ENCODE measurements at places on chromosomes 6 and 20. TPM values are rescaled to one million over a fixed set of nuclear protein-coding genes. Genes with fewer than 3 reads are reported as not detected.

The CPNE5 gene
- 0.17 TPM for total RNA-seq

The OPN5 gene
- under 0.01 TPM for total RNA-seq

The CAP2 gene
- 7.3 TPM for total RNA-seq

The SLC16A10 gene
- 2.3 TPM for total RNA-seq

The C6orf52 gene
- 1.4 TPM for total RNA-seq

The GJA10 gene
- not detected for total RNA-seq

The RIPOR3 gene
- total RNA-seq, result 0.35 TPM

The OTOR gene
- total RNA-seq, result not detected

The C6orf163 gene
- total RNA-seq, result not detected

The ELOVL4 gene
- total RNA-seq, result 1.4 TPM

The SYCP2L gene
- total RNA-seq, result 0.35 TPM

The PRICKLE4 gene
- total RNA-seq, result 0.52 TPM

The COL12A1 gene
- total RNA-seq, result 44.6 TPM

The MAP7 gene
- 21.5 TPM for total RNA-seq

The DNPH1 gene
- total RNA-seq, result 81.6 TPM

The TMC2 gene
- not detected for total RNA-seq

The SALL4 gene
- total RNA-seq, result 0.15 TPM

The PNLDC1 gene
- total RNA-seq, result not detected

The BTN2A1 gene
- total RNA-seq, result 13.5 TPM

The SLC35A1 gene
- total RNA-seq, result 15.8 TPM

The PERP gene
- total RNA-seq, result 49.8 TPM

The WFDC5 gene
- not detected for total RNA-seq

The TSBP1 gene
- not detected for total RNA-seq

The RPN2 gene
- 272 TPM for total RNA-seq

The MAK gene
- 0.10 TPM for total RNA-seq

The AGER gene
- total RNA-seq, result not detected

The ERVFRD-1 gene
- total RNA-seq, result not detected

The SLC4A11 gene
- 3.8 TPM for total RNA-seq

The TULP4 gene
- 109 TPM for total RNA-seq
